ENCODE measurements at places on chromosomes 3 and 15.

DNA sequence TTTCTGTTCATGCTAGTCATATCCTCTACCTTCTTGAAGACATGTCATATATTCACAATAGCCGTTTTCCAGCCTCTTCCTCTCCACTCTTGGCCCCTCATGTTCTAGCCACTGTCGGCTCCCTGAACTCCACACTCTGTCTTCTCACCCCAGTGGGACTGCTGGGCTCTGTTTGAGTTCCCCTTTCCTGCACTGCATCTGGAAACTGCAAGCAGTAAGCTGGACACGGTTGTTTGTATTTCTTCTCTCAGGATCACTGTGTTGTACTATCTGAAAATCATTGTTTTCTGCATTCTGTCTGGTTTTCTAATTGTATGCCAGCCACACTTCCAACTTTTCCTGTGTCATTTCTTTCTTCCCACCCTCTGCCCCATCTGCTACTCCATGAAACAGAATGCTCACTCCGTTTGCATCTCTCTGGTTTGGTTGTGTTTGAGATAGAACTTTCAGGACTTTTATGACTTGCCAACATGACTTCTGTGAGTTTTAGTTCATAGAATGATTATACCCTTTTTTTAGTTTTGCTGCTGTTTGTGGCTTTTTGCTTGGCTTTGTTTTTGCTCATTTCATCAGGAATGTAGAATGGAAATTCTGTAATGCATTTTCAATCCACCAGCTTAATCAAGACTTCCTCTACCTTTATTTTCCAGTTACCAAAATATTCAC, 192.3 kb downstream of the PLCL2 start:
- no peak for DNase-seq

GRCh38 chr3:8891774-8892173, 71.5 kb downstream of the RAD18 start:
- no peak for DNase-seq

DNA sequence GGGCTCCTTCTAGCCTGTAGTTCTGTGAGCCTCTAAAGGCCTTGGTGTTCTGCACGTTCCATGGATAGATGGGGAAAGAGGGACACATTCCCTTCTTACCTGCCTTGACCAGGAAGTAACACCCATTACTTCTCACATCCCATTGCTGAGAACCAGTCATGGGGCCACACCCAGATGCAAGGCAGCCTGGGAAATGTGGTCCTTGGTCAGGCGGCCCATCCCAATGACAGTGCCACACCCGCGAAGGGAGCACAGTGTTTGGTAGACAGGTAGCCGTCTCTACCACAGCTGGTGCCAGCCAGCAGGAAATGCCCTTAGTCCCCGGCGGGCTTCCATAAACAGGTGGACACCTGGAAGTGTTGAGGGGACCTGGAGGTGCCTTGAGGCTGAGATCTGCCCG, 23.2 kb upstream of the LCTL start:
- DNase-seq: no peak

DNA sequence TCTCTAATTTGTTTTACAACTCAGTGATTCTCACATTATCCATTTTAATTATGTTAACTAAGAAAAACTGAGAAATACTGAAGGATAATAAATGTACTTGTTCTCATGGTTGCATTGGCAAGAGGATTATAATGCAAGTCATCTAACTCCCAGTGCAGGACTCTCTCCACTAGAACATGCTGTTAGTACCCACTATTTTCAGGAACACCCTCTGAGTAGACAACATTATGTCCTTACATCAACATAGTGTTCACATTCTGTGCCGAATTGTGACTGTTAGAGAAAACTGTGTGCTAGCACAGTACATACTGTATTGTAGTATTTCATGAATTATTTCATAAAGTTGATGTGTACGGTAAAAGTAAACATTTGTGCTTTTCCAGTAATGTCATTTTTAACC, 80.1 kb downstream of the LEKR1 start:
- no peak for DNase-seq

- DNase-seq: no peak
Measured at GRCh38 chr3:105758451-105758850, 110.4 kb downstream of the CBLB start.

DNA sequence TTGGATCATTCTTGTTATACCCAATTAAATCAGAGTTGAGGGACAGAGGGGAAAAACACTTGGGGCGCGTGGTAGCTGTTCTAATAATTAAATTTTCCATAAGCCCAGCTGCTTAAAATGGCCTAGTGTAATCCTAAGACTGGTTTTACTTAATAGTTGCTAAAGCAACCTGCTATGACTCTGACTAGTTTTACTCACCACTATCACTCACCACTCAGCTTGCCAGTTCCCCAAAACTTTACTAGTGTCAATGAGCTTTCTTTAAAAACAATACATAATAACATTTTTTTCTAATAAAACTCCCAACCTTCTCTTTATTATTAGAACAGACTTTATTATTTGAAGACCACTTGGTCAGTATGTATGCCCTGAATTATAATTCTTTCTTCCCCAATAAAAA, 49.6 kb downstream of the ECT2 start:
- DNase-seq: no peak

DNA sequence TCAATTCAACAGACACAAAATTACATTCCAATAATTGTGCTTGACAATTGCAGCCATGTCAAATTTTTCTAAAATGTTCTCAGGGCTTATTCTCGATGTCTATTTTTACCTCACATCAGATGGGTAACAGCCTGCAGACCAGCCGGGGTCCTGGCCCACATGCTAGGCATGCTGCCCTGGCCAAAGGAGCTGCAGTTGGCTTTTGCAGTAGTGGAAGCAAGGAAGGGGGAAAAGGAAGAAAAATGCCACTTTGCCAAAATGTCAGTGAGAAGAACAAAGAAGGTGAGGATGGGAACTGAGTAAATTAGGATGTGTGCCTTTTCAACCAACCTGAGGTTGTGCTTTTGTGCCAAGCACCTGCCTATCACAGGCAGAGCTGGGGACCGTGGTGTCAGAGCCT, 161.0 kb downstream of the FOXB1 start:
- peak; percentile 82 for DNase-seq

GRCh38 chr3:155948476-155948875, 78.0 kb downstream of the GMPS start:
- no peak for DNase-seq

DNA sequence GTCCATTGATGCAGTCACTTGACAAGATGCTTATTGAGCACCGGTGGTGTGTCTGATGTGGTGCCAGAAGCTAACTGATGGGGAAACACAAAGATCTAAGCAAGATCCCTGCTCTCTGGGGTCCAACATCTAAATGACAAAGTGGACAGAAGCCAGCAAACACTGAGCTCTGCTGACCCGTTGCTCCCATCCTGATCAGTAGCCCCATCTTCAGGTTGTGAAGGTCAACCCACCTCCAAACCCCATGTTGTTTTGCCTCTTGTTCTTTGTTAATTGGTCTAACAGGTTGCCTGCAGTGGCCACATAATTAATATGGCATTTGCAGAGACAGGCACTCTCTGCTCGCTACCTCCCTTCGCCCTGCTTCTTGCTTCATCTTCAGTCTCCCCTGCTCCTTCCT, 21.5 kb upstream of the GLCE start:
- DNase-seq: no peak

GRCh38 chr15:56965231-56966013, 47.0 kb downstream of the TCF12 start:
- no peak for DNase-seq
